ENCODE measurements at places on chromosomes 6 and 20. TPM values are rescaled to one million over a fixed set of nuclear protein-coding genes. Genes with fewer than 3 reads are reported as not detected.

DNA sequence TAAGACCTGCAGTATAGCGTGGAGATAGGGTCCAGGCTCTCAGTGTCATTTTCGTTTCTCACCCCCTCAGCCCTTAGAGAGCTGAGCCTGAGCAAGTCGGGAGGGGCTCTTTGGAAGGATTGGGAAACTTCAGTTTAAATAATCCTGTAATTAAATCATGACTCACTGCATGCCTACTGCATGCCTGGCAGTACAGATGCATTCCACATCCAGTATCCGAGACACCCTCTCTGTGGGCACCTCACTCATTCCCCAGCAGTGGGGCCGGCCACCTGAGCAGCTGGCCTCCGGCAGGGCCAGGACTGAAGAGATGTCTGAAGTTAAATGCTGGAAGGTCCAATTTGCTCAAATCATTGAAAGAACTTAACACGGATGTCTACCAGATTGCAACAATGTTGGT lies 316.6 kb downstream of the THBS2 start:
- DNase-seq: peak; percentile 23

BMP5 gene
- total RNA-seq: not detected

- no peak for DNase-seq
Observed at GRCh38 chr20:35048739-35049138, 43.9 kb downstream of the TRPC4AP start.

GRCh38 chr6:127225497-127225896 lies 41.2 kb upstream of the RNF146 start:
- no peak for DNase-seq

CLPSL2 gene
- total RNA-seq: not detected

IRF4 gene
- 0.15 TPM for total RNA-seq

DNA sequence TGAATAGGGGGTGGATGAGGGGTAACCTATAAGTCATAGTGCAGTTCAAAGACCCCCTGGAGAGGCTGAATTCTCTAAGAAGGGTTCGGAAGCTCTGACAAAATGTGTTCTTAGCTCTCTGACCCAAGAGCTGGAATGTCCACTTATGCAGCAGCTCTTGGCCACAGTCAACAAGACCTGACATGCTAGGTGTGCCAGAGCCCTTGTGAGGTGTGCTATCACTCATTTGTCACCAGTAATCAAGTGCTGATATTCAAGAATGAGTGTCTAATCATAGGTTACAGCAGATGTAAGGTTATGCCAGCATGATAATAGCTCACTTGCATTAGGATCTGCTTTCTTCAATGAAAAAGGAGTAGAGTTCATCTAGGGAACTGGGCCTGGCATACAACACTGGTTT lies 28.1 kb downstream of the TOMM6 start:
- DNase-seq: no peak

GRCh38 chr6:25253351-25253750 lies 25.8 kb upstream of the CARMIL1 start:
- peak; percentile 66 for DNase-seq

DNA sequence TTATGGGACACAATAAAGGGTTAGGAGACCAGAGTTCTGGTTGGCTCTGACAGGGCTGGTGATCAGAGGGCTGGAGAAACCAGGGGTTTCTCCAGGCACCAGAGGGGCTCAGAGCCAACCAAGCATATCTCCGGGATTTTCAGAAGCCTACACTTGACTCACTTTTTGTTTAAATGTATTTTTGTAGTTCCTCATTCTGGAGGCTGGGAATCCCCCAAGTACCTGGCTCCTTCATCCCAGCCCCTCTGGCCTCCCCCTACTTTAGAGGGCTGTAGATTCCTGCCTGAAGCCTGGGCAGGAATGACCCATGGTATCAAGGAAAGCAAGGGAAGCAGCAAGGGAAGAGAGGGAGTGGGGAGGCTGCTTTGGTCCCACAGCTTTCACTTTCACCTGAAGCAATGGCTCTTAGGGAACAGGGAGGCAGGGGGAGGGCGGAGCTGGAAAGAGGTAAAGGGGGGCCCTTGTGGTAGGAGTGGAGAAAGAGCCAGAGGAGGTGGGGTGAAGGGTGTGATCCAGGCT lies 973 bp downstream of the CD40 start:
- DNase-seq: no peak

DNA sequence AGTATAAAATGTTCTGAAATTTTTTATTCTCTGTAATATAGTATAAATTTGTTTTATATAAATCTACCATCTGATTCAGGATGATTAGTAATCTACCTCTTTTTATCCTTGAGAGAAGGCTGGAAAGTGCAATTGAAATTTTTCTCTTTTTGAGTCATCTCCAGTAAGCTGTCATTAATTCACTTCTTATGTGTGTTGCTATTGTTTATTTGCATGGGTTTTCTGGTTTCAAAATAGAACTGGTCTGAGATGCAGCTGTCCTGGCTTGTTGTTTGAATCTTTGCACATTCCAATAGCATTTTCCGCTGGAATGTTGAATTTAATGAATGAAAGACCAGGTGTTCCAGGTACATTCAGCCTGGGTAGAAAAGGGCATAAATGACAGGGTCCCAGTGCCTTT lies 24.3 kb upstream of the TAB2 start:
- no peak for DNase-seq

Measured in PC-3 (cell line).